ENCODE measurements at places on chromosomes 2 and 18.

DNA sequence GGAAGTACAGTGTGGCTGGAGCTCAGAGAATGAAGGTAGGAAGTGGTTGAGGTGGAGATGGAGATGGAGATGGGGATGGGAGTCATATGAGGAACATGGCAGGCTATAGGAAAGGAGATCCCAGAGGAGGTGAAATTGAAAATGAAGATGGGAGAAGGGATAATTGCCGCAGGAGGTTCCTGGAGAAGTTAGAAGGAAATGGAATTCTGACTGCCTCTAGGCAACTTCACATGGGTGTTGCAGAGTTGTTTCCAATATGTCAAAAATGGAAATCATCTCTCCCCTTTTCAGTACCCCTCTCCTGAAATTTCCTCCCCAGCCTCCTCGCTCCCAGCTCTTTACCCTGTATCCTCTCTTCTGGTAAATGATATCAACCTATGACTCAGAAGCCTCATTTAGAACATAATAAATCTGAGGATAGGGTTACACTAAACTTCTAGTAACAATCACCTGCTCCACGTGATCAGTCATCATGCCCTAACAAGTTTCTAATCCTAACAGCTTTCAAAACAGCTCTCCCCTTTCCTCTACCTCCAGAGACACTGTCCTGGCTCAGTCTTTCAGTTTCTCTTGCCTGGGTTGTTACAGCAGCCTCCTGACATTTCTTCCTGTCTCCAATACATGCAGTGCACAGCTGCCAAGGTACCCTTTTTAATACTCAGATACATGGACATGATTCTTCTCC, 201.9 kb upstream of the RBMS1 start:
- no peak for DNase-seq

DNA sequence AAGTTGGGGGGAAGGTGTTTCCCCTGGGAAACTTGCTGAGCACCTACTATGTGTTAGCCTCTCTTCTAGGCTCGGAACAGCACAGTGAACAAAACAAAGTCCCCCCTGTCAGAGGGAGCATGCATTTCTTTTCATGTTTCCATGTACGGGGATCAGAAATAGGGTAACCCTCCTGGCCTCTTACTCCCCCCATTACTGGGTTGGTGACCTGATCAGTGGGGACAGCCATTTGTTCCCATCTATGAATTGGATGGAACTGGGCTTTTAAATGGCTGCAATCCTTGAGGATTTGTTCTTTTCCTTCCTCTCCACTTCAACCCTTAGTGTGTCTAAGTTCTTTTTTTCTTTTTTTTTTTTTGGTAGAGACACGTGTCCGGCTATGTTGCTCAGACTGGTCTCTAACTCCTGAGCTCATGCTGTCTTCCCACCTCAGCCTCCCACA, 13.7 kb downstream of the NCL start:
- DNase-seq: no peak

GRCh38 chr18:28153485-28154065, 23.4 kb downstream of the CDH2 start:
- DNase-seq: no peak

- no peak for DNase-seq
Observed at GRCh38 chr18:58183226-58183625, 139.2 kb downstream of the NEDD4L start.

GRCh38 chr2:227612546-227613271, 1.9 kb downstream of the SCYGR3 start:
- no peak for DNase-seq

GRCh38 chr2:172713365-172713875, 22.2 kb upstream of the RAPGEF4 start:
- no peak for DNase-seq

DNA sequence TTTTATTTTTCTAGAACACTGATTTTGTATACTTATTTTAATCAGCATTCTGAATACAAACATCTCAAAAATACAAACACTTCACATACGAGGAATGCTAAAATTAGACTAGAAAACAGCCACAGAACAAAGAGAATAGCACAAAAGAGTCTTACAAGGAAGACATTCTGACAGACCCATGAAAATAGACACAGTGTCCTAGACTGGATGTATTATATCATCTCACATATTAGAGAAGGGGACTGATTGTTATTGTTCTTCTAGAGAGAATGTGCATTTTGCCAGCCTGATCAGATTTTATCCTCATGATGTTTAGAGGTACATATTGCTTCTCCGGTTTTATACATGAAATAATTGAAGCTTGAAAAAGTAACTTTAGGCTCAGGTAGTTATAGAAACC, 357.9 kb downstream of the DPP10 start:
- DNase-seq: no peak
